ENCODE measurements at places on chromosomes 2 and 18.

GRCh38 chr2:239566162-239566994, 165.6 kb upstream of the HDAC4 start:
- DNase-seq, result no peak

DNA sequence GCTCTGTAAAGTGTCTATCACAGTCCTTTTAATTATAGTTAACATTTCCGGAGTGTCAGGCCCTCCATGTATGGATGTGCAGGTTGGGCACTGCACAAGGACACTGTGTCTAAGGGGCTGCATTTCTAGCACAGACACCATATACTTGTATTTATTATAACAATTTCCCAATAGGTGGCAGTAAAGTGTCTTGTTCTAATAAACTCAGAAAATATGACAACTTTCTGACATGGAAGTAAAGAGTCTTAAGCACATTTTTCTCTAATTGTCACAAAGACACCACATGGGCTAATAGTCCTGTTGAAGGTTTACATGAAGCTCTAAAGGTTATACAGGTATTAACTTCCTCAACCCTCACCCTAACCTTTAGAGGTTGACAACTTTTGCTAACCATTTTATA, 156.6 kb downstream of the DYSF start:
- DNase-seq, result no peak

DNA sequence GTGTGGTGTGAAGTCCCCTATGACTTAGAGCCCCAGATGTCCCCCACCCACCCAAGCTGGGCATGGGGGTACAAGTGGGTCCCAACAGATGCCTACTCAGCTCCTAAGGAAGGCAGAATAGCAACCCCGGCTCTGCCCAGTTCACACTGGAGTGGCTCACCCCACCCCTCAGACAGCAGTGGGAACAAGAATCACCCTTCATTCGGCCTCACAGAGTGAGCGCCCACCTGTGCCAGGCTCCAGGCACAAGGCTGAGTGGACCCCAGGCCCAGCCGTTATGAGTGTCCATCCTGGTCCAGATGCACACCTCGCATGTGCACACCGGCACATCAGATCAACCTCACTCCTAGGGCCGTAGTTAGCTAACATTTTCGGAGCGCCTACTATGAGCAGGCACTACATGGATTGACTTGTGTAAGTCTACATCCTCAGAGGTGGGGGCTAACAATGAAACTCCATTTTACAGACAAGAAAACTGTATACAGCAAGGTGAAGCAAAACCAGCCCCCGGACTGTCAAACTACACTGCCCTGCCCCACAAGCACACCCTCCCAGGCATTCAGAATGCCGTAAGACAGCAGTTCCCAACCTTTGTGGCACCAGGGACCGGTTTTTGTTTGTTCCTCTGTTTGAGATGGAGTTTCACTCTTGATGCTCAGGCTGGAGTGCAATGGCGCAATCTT, 2.8 kb upstream of the ASTL start:
- DNase-seq, result no peak

DNA sequence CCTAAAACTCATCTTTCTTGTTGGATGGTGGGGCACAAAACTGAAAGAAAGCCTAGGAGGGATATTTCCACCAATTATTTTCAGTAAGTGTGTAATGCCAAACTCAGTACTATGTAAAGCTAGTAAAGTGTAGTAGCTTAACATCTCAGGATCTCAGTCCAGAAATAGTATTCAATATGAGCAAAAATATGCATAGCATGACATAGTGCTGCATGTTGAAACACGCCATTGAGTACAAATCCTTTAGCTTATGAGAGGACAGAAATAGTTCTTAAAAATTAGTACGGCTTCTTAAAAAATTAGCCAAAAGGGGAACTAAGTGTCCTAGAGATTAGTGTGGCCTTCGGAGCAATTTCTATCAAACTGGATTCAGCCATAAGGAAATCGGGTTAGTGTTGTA, 21.7 kb upstream of the ATL2 start:
- no peak for DNase-seq

DNA sequence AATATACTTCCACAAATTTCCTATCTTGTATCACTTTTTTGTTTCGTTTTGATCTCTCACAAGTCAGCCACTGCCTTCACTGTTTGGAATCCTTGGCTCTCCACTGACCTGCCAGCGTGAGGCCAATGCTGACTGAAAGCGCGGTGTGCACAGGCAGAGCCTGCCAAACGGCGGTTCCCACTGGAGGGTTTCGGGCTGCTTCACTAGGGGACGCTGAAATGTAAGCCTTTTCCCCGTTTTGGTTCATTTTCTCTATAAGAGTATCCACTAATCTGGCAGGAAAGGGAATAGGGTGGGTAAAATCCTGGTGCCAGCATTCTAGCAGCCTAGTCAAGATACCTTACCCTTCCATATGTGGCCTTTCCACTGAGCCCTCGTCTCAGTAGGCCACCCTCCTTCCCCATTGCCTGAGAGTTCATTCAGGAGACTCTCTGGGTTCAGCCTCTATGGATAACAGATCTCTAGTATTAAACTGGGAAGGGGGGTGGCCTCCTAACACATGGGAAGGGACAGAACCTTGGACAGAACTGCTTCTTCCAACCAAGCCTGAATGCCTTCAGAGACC, 91.5 kb downstream of the DYM start:
- no peak for DNase-seq

GRCh38 chr18:35432565-35433001, 55.4 kb upstream of the ZNF396 start:
- no peak for DNase-seq

- no peak for DNase-seq
Observed at GRCh38 chr2:215356334-215356947, 44.6 kb downstream of the ATIC start.

DNA sequence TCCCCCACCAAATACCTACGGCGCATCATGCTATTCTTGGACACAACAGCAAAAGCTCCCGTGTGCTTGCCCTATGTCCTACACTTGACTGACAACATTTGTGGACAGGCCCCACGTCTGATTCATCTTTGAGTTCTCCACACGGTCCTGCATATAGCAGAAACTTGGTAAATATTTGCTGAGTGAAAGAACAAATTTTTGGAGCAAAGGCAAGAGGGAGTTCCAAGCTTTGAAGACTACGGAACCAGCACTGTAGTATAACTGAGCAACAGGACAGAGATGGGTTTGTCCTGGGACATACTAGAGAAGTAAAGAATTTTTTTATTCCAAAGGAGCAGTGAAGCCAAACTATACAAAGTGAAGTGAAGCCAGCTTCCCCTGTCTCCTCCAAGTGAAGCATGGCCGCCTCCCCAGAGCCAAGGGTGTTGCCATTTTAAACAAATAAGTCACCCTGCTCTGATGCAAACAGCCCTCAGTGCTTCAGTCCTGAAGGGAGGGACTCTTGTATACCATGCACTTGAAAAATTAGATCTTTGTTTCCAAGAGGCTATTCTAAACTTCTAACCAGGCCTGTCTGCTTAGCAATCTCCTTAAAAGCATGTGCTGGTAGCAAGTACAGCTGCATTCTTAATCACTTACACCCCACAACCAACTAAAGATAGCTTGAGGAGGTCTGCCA, 35.9 kb downstream of the SPRED2 start:
- no peak for DNase-seq

- DNase-seq, result no peak
Observed at GRCh38 chr18:30925795-30926194, 116.7 kb downstream of the DSC3 start.
